ENCODE measurements at places on chromosomes 16 and 17. TPM values are rescaled to one million over a fixed set of nuclear protein-coding genes. Genes with fewer than 3 reads are reported as not detected.

- no peak for DNase-seq
Observed at GRCh38 chr16:593406-593805, 3.5 kb downstream of the RAB40C start.

GRCh38 chr16:77820340-77820739, 32.0 kb downstream of the VAT1L start:
- no peak for DNase-seq

The PLXDC1 gene
- total RNA-seq: 4.6 TPM

DNA sequence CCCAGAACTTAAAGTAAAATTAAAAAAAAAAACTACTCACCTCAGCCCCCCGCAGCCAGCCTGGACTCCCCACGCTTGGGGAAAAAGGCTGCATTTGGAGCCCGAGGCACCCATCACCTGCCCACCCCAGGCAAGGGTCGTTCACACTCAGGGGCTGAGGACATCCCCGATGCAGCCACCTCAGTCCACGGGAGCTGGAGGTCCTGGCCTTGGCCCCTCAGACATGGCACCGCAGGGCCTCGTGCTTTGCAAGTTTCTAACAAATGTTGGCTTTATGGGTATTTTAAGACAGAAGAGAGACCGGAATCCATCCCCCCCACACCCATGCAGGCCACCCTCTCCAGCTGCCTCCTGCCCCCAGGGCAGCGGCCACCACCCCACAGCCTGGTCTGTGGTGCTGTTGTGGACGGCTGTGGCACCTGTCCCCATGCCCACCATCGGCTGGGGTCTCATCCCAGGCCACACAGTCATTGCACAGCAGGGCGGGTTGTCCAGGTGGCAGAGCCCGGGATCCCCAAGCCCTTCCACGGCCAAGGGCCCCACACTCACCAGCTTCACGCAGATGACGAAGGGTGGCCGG, 116.4 kb upstream of the ZNF750 start:
- DNase-seq: no peak

DNA sequence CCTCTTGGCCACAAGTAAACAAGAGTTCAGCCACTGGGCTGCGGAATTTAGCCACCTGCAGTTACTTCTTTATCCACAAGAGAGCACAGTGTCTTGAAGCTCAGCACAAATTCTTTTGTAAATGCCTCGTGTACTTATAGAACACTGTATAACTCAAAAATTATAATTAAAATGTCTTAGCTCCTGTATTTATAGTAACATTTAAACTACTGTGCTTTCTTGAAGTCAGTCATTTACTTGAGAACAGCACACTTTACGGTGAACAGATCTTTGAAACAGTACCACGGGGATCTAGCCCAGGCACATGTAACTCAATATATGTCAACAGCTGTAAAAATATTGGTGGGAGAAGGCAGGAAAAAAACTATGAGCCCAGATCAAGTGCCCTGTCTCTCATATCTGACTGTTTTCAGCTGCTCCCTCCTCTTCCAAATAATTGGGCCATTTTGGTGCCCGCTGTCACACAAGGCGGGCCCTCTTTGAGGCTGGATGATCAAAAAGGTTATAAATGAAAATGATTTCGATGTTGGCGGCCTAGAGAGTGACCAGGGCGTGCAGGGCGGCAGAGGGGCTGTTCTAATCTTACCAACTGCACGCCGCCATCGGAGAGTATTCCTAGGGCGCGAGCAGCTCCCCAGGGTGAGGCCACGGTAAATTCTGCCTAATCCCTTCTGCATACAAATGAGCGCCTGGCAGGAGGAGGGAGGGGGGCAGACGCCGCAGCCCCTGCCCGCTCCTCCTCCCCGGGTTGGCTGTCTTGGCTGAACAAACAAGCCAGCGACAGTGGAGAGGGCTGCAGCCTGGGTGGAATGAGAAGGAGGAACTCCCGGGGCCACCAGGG, 183.2 kb downstream of the C16orf78 start:
- DNase-seq: no peak

GRCh38 chr16:49414671-49415070, 41.1 kb downstream of the C16orf78 start:
- DNase-seq: no peak

The HNF1B gene
- total RNA-seq: not detected

- DNase-seq: no peak
Observed at GRCh38 chr17:70691150-70691549, 521.8 kb downstream of the KCNJ2 start.

The MYH11 gene
- total RNA-seq: 89.0 TPM

DNA sequence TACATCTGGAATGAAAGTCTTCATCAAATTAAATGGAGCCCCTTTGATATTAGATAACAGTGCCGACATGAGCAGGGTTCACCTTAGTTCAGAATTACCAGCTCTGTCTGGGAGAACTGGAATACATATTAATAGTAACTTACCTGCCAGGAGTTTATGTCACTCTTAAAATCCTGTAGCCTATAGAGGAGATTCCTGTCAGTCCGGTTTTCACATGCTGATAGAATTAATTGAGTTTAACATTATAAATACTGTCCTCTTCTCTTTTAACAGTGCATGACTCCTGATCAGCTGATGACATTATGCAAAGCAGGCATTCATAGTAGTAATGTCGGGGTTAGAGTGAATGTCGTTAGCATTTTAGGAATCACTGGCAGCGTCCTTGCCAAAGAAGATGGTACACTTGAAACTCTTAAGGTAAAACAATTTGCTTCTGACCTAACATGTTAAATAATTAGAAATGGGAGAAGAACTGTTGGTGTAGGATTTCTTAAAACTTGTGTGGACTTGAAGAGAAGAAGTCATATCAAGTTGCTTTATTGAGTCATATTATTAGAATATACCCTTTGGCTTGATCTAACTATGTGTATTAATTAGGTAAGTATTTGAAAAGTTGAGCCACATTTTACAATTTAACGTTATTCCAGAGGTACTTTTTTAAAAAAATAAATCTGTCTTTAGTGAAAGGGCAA, 34.3 kb downstream of the HEATR3 start:
- DNase-seq: no peak

The DNAH9 gene
- not detected for total RNA-seq

DNA sequence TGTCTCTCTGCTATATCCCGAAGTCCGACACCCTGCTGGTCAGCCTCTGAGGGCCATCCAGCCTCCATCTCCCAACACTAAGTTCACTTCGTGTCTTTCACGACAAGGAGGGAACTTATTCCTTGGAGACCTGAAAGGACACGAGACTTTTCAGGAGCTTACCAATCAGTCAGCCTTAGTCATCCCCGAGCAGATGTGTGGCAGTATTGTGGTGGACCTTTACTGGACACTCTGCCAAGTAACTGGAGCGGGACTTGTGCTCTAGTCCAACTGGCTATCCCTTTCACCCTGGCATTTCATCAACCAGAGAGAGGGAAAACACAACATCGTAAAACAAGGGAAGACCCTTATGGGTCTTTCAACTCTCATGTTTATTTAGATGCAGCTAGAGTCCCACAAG, 87.1 kb downstream of the EMP2 start:
- DNase-seq: no peak

The ABCA6 gene
- total RNA-seq: 41.9 TPM

- DNase-seq: no peak
Observed at GRCh38 chr17:50953518-50953830, 87.3 kb upstream of the TOB1 start.

- no peak for DNase-seq
Observed at GRCh38 chr16:59567496-59567895, 833.4 kb upstream of the GOT2 start.

GRCh38 chr16:13098536-13098935, 197.1 kb downstream of the SHISA9 start:
- DNase-seq: no peak

GRCh38 chr17:19273731-19274130, 36.6 kb downstream of the EPN2 start:
- DNase-seq: no peak

The TBC1D3K gene
- not detected for total RNA-seq

DNA sequence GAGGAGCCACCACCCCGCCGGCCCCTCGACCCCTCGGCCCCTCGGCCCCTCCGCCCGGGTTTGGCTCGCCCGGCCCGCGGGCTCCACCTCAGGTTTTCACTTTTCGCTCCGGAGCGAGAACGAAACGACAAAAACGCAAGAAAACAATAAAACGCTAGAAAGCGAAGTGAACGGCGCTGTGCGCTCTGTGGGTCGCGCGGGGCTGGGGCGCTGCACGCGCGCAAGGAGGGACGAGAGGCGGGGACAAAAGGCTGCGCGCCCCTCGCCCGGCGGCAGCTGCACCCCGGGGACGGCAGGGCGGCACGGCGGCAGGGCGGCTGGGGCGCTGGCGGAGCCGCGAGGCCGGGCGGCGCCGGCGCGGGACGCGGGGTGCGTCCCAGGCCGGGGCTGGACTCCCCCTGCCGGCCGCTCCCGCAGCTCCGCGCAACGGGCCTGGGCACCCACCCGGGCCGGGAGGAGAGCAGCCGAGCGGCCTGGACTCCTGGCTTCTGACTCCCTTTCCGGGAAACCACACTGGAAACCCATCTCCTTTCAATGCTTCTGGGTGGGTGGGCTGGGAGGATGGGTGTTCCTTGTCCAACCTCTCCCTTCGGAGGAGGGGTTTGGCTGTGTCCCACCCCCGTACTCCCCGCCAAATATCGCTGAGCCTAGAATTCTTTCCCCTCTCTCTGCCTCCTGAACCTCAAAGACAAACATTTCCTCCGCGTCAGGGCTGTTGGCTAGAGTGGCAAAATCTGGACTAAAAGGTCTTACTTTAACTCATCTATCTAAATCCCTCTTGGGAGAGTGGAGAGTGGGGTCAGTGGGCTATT, 9.9 kb downstream of the TBX2 start:
- DNase-seq: no peak

DNA sequence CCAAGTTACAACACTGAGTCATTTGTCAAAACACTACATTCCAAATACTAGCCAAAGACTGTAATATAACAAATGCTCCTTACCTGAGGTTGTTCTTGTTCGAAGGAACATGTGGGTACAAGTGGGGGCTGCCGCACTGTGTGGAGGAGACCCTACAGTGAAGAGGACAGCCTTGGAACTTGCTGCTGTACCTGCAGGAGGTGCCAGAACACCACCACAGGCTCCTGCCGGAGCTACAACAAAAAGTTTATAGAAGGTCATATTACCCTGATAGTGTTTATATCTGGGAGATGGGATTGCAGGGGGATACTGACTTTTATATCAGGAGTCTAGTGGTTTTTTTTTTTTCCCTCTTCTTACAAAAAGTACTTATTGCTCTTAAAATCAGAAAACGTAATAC, 37.8 kb upstream of the ALDH3A1 start:
- DNase-seq: no peak
